Stimulated activated CD8-positive, alpha-beta memory T cell treated with anti-CD3 and anti-CD28 coated beads, Interleukin-15, amount 100 ng/mL, for 1 hour (primary cell): ENCODE measurements at places on chromosomes 7 and 10.

DNA sequence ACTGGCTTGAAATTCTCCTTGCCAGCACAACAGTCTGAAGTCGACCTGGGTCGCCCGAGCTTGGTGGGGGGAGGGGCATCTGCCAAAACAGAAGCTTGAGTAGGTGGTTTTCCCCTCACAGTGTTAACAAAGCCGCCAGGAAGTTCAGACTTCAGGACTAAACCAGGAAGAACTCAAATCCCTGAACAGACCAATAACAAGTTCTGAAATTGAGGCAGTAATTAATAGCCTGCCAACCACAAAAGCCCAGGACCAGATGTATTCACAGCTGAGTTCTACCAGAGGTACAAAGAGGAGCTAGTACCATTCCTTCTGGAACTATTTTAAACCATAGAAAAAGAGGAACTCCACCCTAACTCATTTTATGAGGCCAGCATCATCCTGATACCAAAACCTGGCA, 45.3 kb downstream of the LRRC72 start:
- no peak for DNase-seq

- no peak for DNase-seq
Observed at GRCh38 chr7:36775676-36776075, 51.4 kb upstream of the AOAH start.

- DNase-seq, result no peak
Observed at GRCh38 chr7:73343671-73344380, 15.9 kb downstream of the FKBP6 start.

DNA sequence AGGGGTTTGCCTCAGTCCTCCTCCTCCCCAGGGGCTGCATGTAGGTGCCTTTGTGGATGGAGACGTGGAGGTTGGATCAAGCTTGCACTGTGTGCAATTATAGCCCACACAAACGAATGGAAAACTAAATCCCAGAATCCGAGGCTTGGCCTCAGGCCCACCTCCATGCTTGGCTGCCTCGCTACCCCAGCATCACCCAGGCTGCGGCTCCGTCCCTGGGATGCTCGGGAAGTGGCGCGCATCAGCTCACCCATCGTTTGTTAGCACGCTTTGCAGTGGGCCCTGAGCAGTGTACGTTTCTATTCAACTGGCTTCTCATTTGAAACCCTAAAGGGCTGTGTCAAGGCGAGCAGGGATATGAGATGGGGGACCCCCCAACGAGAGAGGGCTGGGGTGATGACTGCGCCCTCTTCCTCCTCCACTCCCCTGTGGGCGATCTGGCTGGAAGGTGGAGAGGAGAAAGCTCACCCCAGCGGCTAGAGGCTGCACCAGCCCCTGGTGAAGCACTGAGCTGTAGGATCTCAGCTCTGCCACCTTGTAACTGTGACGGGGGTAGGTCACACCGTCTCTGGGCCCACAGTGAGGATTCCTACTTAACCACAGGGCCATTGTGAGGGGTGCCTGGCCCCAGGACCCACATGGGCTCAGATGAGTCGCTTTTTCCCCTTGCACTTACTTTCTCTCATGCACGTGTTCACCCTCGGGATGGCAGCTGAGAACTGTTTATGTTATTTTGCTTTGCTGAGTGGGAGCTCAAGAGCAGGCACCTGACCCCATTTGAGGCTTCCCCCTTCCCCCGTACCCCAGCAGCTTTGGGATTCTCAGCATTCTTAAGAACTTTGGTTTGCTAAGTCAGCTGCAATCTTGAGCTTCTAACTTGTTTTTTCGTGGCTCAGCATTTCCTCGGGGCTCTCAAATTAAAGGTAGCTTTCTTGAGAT, 12.7 kb upstream of the BTBD16 start:
- no peak for DNase-seq

DNA sequence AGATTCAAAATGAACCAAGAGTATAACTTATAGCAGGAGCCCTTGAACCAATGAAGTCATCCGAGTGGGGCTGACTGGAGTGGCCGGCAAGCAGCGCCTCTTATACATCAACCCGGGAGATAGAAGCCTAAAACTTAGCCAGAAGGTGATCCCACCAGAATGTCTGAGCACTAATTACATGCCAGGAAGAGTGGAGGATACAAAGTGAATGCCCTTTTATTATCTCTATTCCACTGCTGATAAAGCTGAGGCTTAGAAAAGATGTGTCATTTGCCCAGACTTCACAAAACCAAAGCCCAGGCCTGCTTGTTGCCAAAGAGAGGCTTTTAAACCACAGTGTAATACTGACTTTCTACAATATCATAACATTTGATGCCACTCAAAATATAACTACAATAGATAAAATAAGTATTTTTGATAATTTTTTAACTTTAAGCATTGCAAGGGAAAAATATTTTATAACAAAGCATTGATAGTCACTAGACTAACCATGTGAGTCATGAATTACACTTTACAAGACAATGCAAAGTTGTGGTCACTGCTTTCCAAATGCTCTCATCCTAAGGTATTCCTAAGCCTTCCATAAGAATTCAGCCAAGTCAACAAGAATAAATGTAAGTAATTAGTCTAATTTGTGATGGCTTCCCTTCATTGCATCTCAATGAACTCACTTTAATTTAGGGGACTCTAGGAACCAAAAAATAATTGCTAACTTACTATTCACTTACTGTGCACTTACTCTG, 58.6 kb upstream of the ARID5B start:
- DNase-seq, result no peak

- no peak for DNase-seq
Observed at GRCh38 chr7:30448461-30449189, 30.0 kb downstream of the NOD1 start.

DNA sequence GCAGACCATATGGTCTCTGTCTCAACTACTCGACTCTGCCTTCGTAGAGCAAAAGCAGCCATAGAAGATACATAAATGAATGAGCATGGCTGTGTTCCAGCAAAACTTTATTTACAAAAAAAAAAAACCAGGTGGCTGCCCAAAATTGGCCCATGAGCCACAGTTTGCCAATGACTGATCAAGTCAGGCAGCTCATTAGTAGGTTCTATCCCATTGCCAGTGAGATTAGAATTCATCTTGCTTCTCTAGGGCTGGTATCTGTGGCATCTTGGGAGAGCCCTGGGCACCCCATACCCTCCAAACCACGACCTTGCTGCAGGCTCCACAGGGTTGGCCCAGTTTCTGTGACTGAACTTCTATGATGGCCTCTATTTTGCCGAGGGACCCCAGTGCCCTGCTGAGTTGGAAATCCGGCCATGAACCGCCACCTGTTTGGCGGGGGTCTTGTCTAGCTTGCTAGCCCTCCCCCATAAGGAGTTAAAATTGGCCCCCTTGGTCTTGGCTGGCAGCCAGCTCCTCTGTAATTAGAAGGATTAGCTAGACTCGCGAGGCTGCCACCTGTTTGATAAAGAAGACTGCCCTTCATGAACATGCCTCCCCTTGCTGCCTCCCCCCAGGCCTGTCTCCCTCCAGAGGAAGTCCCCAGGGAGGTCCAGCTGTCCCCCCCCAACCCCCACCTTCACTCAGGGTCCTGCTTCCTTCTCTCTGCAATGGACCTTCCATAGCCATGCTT, 83.9 kb downstream of the CHN2 start:
- no peak for DNase-seq

- DNase-seq, result no peak
Observed at GRCh38 chr10:130112821-130113220, 2.2 kb upstream of the C10orf143 start.

GRCh38 chr7:69631131-69631530, 32.9 kb downstream of the AUTS2 start:
- DNase-seq, result no peak

DNA sequence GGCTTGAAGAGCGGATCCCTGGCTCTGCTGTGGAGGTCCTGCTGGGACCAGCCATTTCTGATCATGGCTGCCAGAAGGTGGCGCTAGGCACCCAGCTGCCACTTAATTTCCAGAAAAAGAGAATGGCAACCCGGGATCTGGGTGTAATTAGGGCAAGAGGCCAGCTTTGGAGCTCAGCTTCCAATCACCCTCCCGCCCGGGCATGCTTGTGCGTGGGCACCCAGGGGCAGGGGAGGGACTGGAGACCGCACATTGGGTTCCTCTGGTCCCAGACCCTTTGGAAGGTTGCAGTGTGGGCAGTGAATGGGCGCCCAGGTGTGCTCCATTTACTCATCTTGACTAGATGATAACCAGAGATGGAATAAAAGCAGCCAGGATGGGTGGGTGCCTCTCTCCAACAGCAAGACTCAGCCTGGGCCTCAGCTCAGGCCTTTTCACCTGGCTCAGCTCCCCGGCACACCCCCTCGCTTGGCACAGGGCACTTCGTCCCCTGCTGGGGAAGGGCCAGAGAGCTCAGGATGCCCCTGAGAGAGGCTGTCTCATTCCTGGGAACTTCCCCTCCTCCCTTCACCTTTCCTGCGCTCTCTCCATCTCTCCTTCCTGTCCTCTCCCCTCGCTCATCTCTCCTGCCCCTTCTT, 14.7 kb downstream of the FAM241B start:
- DNase-seq, result no peak

- DNase-seq, result no peak
Observed at GRCh38 chr7:134637934-134638719, 8.5 kb upstream of the BPGM start.

- no peak for DNase-seq
Observed at GRCh38 chr10:97090035-97090434, 95.7 kb downstream of the SLIT1 start.
